ENCODE measurements at places on chromosomes 16 and 17.

GRCh38 chr17:31803494-31804213, 55.4 kb downstream of the COPRS start:
- DNase-seq, result no peak

- DNase-seq, result no peak
These were observed 14.5 kb downstream of the ACACA start for GRCh38 chr17:37392024-37392590.

GRCh38 chr16:6861135-6861814, 471.4 kb upstream of the RBFOX1 start:
- no peak for DNase-seq

DNA sequence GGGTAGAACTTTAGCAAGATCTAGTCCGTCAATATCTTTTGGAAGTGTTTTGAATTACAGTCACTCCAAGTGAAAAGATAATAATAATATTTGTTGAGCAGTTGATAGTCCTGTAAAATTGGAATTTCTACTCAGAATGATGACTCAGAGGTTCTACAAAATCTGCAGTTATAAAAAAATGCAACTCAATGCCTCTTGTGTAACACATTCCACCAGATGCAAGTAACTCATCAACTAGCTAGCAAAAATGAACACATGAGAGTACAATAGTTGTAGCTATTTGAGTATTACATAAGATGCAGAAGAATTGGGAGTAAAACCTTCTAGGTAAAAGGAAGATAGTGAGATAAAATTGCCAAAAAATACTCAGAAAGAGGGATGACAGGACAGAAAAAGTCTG, 177.2 kb downstream of the CDH8 start:
- DNase-seq, result no peak

- no peak for DNase-seq
These were observed 3.3 kb downstream of the ARHGAP23 start for GRCh38 chr17:38431346-38432145.

DNA sequence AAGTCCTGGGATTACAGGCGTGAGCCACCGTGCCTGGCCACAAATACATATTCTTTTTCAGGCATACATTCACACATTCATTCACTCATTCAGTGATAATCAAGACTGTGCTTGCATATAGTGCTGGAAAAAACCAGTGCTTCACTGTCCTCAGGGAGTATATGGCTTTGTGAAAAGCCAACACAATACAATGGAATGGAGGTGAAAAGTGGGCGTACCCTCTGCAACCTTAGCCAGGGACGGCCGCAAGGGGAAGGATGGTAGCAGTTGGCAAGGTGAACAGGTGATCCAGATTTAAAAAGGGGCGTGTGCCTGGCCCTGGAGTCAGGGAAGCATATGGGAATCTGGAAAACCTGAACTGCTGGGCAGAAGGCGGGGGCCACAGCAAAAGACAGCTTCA, 18.1 kb upstream of the GAN start:
- DNase-seq, result no peak

DNA sequence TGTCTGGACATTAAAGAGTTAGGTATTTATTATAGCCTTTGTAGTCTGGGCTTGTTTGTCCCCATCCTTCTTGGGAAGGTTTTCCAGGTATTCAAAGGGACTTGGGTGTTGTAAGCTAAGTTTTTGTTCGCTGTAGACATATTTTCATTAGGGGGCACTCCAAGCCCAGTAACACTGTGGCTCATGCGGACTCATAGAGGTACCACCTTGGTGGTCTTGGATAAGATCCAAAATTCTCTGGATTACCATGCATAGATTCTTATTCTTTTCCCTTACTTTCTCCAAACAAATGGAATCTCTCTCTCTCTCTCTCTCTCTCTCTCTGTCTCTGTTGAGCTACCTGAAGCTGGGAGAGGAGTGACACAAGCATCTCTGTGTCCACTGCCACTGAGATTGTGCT, 48.9 kb downstream of the ERCC4 start:
- no peak for DNase-seq

GRCh38 chr16:58497468-58497867, 2.5 kb upstream of the NDRG4 start:
- no peak for DNase-seq

DNA sequence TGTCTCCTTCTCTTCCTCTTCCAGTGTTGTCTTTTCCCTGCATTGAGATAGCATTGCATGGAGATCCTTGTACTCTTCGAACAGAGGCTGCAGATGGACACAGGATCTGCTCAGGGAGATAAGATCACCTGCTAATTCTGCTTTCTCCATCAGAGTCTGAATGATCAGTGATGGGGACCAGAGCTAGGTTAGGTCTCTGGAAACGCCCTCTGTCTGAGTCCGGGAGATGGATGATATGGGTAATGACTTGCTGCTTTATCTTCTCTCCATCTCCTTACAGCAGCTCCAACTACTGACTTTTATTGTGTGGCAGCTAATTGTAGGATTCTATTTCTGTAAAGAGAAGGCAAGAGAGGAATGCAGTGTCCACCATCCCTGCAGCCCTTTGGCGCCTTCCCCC, 435.6 kb downstream of the WWOX start:
- no peak for DNase-seq

DNA sequence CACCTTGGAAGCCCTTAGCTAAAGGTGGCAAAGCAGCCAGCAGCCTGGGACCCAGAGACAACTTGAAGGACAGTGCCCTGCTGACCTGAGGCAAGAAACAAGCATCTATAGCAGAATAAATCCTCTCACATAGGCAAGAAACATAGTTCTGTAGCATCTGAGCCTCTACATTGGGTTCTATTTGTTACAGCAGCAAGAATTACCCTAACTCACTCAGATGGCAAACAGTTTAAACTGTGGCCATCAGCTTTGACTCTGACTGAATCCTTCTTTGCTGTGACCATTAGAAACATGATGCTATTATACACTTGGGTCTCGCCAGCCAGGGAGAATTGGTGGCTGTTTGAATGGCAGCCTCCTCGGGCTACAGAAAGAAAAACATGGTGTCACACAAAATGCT, 53.1 kb upstream of the CCL1 start:
- no peak for DNase-seq

DNA sequence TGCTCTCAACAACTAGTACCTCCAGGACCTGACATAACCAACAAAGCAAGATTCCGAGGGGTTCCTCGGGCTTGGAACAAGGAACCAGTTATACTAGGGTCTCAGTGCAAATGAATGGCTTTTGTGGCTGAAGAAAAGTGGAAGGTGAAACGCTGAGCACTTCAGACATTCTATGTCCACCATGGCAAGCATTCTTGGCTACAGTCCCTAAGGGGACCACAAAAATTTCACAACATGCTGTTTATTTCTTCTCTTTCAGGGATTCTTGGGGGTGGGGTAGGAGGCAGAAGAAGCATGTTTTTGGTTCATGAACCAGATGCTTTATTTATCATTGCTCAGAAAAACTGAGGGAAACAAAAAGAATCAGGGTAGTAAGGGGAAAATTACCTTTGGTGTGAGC, 479.9 kb upstream of the CDH11 start:
- no peak for DNase-seq

GRCh38 chr16:57539072-57539796, 2.9 kb upstream of the CCDC102A start:
- DNase-seq, result no peak

DNA sequence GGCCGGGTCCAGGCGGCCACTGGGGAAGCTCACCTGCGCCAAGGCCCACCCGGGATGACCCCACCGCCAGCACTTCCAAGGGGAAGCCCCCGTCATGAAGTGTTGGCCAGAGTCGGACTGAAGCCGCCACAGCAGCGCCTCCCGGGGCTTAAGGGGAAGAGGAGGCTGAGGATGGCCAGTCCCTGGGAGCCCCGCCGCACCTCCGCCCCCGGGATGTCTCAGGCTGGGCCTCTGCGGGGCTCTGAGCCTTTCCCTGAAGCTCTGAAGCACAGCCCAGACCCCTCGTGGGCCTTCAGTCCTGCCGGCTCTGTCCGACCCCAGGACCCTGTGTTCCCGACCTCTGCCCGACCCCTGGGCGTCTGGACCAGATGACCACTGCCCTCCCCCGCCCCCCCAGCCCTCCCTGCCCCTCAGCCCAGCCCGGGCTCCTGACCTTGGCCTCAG, 42.8 kb upstream of the ACSF3 start:
- no peak for DNase-seq

- no peak for DNase-seq
These were observed 51.8 kb downstream of the MYH3 start for GRCh38 chr17:10605221-10605783.

Data from AG09319 (cell line).